ENCODE measurements at places on chromosomes 2 and 18.

- no peak for DNase-seq
Measured at GRCh38 chr2:179226203-179226960, 38.2 kb downstream of the SESTD1 start.

DNA sequence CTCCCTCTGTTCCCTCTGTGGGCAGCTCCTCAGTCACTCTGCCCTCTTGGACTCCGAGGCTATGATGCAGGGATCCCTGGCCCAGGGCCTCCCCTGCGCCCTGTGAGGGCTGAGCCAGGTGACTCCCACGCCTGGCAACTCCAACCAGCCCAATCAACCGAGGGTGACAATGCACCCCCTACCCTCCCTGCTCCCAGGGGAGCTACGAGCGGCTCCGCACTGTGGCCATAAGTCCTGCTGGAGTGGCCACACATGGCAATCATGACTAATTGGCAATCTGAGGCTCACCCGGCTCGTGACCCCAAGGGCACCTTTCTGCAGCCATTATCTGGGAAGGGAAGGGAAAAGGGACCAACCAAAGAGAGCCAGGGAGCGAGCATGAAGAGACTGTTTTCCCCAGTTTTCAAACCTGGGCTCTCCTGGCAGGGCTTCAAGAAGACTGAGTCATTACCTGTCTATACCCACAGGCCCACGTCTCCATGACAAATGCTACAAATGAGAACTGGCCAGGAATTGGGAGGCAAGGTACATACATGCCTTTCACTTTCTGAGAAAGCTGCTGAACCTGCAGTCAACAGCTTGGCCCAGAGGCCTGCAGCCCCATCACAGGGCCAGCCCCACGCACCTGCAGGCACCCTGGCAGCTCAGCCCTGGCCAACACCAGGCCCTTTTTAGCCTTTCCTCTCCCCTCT, 45.1 kb downstream of the RPL31 start:
- DNase-seq: no peak

- DNase-seq: no peak
Measured at GRCh38 chr18:70382992-70383717, 94.3 kb downstream of the SOCS6 start.

DNA sequence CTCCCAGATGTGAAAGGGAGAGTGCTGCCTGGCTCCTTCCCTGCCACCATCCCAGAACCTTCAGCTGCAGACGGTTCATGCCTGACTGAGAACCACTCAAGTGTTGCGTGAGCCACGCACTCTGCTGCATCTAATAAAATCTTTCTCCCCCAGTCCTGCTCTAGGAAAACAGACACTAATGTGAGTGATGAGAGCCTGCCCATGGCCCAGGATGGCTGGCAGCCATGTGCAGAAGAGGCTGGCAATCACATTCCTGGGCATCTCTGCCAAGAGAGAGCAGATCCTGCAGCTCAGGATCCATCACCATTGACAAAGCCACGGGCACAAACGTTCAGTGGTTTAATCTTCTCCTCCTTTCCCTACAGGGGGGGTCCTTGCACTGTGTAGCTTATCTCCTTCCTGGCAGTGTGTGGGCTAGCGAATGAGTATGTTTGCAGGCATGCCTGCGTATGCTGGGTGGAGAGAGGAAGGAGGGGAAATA, 477.5 kb downstream of the SLC4A3 start:
- DNase-seq: no peak

DNA sequence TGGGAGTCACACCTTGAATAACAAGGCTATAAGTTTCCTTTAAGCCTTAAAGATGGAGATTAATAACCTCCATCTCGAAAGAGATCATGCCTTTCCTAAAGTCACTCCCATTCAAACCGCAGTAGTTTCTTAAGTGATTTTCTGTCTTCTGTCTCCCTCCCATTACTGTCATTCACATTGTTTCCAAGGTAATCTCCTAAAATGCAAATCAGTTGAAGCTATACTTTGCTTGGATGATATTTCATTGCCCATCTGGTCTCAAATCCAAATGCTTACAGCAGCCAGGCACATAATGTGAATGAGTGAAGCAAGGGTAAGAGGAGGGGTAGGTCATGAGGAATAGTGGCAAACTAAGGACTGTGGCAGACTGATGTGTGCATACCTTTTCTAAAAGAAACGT, 116.4 kb downstream of the CCDC141 start:
- DNase-seq: no peak

GRCh38 chr18:32271672-32272208, 81.9 kb downstream of the MEP1B start:
- DNase-seq: peak; percentile 5

DNA sequence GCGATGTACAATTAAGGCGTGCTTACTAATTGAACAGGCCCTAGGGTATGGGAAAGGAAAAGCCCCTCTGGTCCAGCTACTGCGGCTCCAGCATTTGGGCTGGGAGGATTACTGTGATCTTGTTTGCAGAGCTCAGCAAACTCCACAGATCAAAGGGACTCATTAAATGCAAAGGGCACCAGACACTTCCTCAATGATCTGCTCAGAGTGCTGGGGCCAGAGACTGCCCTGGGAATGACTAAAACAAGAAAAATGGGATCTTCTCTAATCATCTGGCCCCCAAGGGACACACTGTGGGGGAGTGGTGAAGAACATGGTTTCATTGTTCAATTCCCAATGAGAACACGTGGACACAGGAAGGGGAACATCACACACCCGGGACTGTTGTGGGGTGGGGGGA, 85.0 kb downstream of the MARCHF4 start:
- DNase-seq: no peak

GRCh38 chr2:53452957-53453748, 314.5 kb upstream of the CHAC2 start:
- no peak for DNase-seq

DNA sequence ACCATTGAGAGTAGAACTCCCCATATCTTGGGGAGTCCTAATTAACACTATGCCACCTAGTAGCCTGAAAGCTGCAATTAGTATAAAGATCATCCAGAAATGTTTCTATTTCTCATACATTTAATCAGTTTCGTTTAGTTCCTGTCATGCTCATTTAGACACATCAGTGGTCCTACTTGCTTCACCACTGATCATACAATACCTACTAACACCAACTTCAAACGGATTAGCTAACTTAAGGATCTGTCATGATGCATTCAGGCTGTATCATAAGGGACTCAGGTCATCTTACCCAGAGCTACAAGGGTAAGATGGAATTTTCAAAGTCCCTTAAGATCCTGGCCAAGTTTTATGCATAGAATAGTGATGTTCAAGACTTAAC, 6.8 kb downstream of the SRSF7 start:
- DNase-seq: no peak
